RKO (cell line): ENCODE measurements at places on chromosomes 1 and 21.

DNA sequence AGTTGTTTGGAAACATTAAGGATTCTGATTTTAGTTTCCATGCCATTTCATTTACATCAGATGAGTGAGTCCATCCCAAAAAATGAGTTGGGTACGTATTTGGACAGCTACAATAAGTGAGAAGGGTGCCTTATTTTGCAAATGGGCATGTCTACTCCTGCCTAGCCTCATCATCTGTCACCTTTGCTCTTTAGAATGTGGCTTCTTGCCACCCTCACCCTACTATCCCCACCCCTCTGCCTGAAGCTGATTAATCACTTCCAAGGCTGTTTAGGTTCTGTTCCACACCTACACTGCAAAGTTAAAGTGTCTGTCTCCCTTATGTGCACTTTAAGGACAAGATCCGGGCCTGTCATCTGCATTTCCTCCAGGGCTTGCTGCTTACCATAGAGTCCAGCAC is 61.2 kb downstream of the ST6GALNAC5 start:
- no peak for DNase-seq

GRCh38 chr1:63717511-63718065 is 56.2 kb upstream of the ROR1 start:
- no peak for DNase-seq

DNA sequence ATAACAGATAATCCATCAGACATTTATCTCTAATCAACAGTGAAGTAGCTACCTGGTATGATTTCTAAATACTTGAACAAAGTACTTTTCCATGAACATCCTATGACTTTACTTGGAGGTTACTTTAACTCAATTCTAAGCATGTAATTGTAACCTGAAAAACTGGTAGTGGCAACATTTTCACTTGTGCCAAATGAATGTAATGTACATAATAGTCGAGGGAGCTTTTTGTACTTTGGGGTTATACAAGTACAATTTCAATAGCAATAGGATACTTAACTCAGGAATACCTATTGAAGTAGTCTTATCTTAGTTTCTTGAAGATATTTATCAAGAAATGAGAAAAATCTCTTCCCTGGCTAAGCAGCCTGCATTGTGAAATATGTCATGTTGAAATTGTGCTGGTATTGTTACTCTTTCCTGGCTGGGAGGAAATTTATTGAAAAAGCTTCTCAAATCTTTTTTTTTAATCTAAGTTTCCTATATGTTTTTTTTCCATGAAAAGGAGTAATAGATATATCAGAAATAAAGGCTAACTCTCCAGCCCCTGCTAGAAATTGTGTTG is 33.7 kb upstream of the CACYBP start:
- DNase-seq = no peak

DNA sequence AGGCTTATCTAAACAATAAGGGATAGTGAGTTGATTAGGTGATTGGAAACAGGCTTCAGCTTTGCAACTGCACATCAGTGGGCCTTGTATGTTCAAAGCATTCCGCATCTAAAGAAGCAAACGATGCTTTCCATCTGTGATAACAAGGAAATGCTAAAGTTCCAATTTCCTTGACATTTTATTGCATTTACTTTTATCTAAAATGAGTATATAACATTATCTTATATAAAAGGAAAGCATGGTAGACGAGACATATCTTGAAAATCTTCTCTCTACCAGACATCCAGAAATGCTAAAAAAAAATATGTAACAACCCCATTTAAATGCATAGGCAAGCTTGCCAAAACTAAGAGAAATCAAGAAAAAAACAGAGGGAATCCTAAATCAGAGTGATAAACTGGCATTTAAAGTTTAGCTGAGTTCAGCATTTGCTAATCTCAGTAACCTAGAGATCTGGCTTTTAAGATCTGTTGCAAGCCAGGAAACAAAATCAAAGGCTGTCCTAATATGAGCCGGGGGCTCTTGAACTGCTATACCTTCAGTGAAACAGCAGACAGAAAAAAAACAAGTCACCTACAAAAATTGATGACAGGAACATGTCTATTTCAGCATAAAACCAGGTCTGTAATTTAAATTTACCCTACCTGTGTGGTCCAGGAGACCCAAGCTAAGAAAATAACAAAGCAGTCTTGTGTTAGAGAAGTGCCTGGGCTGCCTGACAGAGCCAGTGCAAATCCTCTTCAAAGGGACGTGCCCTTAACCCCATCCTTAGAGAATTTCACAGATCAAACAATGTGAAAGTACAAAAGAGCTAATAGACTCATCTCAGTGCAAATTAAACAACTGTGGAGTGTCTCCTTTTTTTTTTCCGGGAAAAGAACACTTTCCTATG is 3.1 kb upstream of the RGS13 start:
- no peak for DNase-seq

GRCh38 chr1:156295391-156295947 is at the start of gene GLMP:
Gene GLMP (minus strand): TSS chr1:156295679. CDS start chr1:156295645, 34 bp downstream.
- DNase-seq = peak; percentile 82
